ENCODE measurements at places on chromosomes 2 and 18. TPM values are rescaled to one million over a fixed set of nuclear protein-coding genes. Genes with fewer than 3 reads are reported as not detected.

GRCh38 chr2:194289712-194290346 is 1367.2 kb upstream of the SLC39A10 start:
- no peak overlapping the region for H3K4me3 ChIP-seq
- no peak overlapping the region for H3K27ac ChIP-seq
- no peaks in the 10 kb centered on the region for H3K27me3 ChIP-seq
- H3K4me1 ChIP-seq = no peaks in the 10 kb centered on the region

DNA sequence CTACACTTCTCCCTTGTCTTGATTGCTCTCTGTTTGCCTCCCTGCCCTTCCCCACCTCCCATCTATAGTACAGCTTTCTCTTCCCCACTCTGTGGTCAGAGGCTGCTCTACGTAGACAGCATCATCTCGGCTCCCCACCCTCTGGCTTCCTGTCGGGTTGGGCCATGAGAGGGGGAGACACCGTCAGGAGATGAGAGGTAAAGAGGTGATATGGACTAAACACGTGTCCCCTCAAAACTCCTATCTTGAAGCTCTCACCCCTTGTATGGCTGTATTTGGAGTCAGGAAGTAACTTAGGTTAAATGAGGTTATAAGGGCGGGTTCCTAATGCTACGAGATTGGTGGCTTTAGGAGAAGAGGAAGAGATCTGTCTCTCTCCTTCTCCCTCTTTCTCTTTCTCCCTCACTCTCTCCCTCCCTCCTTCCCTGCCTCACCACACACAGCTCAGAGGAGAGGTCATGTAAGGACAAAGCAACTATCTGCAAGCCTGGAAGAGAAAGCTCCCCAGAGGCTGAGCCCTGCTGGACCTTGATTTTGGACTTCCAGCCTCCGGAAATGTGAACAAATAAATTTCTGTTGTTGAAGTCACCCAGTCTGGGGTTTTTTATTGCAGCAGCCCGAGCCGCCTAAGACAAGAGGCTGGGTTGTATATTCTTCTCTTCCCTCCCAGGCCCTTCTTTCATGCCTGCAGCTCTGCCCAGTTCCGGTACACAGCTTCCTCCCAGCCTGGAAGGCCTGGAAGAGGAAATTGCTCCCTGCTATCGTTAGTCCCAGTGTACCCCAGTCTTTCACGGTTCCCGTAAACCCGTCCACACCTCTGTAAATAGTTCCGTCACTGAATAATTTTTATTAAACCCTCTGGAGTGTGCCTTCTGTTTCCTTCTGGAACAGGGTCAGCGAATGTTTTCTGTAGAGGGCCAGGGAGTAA is 138.0 kb downstream of the AKAIN1 start:
- no peak for DNase-seq
- peaks cover 22% of the 10 kb centered on the region for H3K27me3 ChIP-seq
- H3K36me3 ChIP-seq = no peaks in the 10 kb centered on the region
- H3K4me1 ChIP-seq = peaks cover 4% of the 10 kb centered on the region

GRCh38 chr2:145302886-145303285 is 783.0 kb upstream of the ZEB2 start:
- no peaks in the 10 kb centered on the region for H3K36me3 ChIP-seq
- no peak overlapping the region for H3K4me3 ChIP-seq
- H3K27me3 ChIP-seq = peaks cover 3% of the 10 kb centered on the region
- peaks cover 2% of the 10 kb centered on the region for H3K4me1 ChIP-seq

DNA sequence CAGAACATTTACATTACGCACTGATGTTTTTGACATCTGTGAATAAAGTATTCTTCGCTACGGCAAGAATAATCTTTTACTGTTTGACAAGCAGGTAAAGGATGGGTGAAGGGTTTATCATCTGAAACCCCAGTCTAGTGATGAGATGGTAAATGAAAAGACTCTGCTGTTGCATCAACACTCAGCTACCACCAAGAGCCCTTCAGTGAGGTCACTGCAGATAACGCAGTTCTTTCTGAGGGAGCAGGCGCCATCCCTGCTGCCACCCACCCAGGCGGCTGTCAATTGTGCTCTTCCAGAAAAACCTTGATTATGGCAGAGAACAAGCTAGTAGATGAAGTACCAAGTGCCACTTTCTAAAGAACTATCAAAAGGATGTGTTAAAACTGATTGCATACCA is 58.7 kb downstream of the ABCG8 start:
- H3K4me3 ChIP-seq = no peak overlapping the region
- DNase-seq = no peak
- peaks cover 24% of the 10 kb centered on the region for H3K36me3 ChIP-seq
- H3K4me1 ChIP-seq = peaks cover 23% of the 10 kb centered on the region

- H3K4me1 ChIP-seq = no peaks in the 10 kb centered on the region
- H3K27ac ChIP-seq = no peak overlapping the region
- H3K4me3 ChIP-seq = no peak overlapping the region
- no peaks in the 10 kb centered on the region for H3K36me3 ChIP-seq
- DNase-seq = no peak
Measured at GRCh38 chr18:12744103-12744502, 41.3 kb downstream of the PSMG2 start.

GRCh38 chr2:62293490-62294271 is 97.8 kb downstream of the B3GNT2 start:
- no peak overlapping the region for H3K4me3 ChIP-seq
- peak overlapping the region; percentile 89 for H3K27ac ChIP-seq
- no peaks in the 10 kb centered on the region for H3K36me3 ChIP-seq
- H3K27me3 ChIP-seq = peaks cover 3% of the 10 kb centered on the region

DNA sequence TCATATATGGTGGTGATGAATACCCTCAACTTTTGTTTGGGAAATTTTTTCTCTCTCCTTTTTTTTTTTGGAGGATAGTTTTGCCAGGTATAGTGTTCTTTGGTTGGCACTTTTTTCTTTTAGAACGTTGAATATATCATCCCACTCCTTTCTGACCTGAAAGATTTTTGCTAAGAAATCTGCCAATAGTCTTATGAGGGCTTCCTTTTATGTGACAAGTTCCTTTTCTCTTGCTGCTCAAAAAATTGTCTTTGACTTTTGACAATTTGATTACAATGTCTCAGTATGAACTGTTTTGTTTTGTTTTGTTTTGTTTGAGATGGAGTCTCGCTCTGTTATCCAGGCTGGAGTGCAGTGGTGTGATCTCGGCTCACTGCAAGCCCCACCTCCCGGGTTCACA is 21.5 kb downstream of the GNAL start:
- no peak for DNase-seq
- H3K4me3 ChIP-seq = no peak overlapping the region
- H3K27ac ChIP-seq = no peak overlapping the region
- H3K27me3 ChIP-seq = peaks cover 12% of the 10 kb centered on the region
- no peaks in the 10 kb centered on the region for H3K36me3 ChIP-seq

DNA sequence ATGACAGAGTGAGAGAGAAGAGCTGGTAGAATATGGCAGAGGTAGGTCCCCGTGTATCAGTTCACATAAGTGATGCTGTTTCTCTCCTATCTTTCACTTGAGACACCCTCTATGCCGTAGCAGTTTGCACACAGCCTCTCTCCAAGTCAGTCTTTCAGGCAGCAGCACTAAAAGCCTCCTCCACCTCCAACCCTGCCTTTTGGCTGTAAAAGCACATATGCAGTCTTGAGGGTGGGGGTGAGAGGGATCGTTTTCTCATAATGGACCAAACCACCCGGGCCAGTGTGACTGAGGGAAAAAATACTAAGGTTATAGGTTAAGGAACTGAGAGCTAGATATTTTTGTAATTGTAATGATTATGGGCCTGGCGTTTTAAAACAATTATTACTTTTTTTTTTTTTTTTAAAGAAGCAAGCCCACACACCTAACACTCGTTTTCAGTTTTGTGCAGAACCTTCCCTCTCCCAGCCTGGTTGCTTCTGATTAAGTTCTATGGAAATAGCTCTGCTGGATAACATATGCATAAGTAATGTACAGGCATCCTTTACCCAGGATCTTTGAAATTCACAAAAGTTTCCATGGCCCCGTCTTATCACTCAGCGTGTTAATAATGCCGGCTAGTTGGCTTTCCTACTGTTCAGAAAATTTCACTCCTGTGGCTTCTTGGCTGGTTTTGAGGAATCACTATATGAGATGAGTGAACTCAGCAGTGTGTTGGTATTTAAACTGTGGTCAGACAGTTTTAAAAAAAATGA is 112.2 kb upstream of the MEIS1 start:
- no peak for DNase-seq
- peaks cover 15% of the 10 kb centered on the region for H3K4me1 ChIP-seq
- H3K27ac ChIP-seq = no peak overlapping the region
- no peak overlapping the region for H3K4me3 ChIP-seq
- H3K27me3 ChIP-seq = peaks cover 6% of the 10 kb centered on the region
- no peaks in the 10 kb centered on the region for H3K36me3 ChIP-seq

DNA sequence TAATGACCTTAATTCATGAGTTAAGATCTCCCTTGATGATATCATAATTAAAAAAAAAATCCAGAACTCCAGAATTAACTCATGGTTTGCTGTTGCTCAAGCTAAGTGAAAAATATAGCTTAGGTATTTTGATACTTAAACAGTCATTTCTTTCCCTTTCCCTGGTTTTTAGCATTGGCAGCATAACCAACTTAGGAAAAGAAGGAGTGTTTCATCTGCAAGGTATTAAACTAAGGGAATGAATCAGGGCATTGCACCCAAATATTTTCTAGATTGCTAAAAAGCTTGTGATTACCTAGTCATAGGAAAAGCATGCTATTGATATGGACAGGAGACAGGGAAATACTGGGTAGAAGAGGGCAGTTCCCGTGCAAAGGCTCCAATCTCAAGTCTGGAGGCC is 207.2 kb downstream of the LRP1B start:
- H3K4me1 ChIP-seq = no peaks in the 10 kb centered on the region
- no peaks in the 10 kb centered on the region for H3K27me3 ChIP-seq
- no peak overlapping the region for H3K4me3 ChIP-seq
- H3K36me3 ChIP-seq = no peaks in the 10 kb centered on the region

DNA sequence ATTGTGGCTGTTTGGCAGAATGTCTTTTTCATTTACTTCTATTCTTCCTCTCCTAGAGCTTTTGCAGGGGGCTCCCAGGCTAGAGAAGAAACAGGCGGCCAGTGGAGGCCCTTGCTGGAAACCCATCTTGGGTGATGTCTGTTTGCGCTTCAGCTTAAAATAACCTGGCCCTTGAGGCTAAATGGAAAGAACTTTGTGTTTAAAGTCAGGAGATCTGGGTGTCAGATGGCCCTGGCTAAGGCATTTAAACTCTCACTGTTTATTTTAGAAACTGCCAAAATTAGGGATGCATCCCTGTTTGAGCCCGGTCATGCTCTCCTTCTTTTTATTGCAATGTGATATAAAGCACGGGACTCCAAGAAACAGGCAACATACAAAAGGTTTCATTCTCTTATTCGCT is 118.4 kb upstream of the RMP24 start:
- peaks cover 2% of the 10 kb centered on the region for H3K36me3 ChIP-seq
- peaks cover 8% of the 10 kb centered on the region for H3K27me3 ChIP-seq
- H3K27ac ChIP-seq = no peak overlapping the region

GRCh38 chr2:45134726-45135125 is 125.5 kb upstream of the SIX2 start:
- H3K36me3 ChIP-seq = no peaks in the 10 kb centered on the region
- no peak overlapping the region for H3K27ac ChIP-seq
- DNase-seq = no peak

- peaks cover 66% of the 10 kb centered on the region for H3K27me3 ChIP-seq
- peaks cover 20% of the 10 kb centered on the region for H3K4me1 ChIP-seq
- H3K4me3 ChIP-seq = peak overlapping the region; percentile 68
Measured at GRCh38 chr2:218960309-218961165, 1.1 kb downstream of the CDK5R2 start.

- no peak overlapping the region for H3K4me3 ChIP-seq
- H3K27me3 ChIP-seq = peaks cover 8% of the 10 kb centered on the region
- no peaks in the 10 kb centered on the region for H3K36me3 ChIP-seq
- no peak for DNase-seq
- H3K27ac ChIP-seq = no peak overlapping the region
Measured at GRCh38 chr18:56481751-56482150, 156.6 kb downstream of the TXNL1 start.

GRCh38 chr2:85585781-85586105 is 1.5 kb downstream of the VAMP5 start:
- no peak overlapping the region for H3K27ac ChIP-seq
- H3K27me3 ChIP-seq = no peaks in the 10 kb centered on the region
- H3K4me3 ChIP-seq = no peak overlapping the region
- peaks cover 24% of the 10 kb centered on the region for H3K4me1 ChIP-seq

GRCh38 chr2:134079373-134079772 is 174.5 kb upstream of the MGAT5 start:
- H3K4me1 ChIP-seq = no peaks in the 10 kb centered on the region
- peaks cover 35% of the 10 kb centered on the region for H3K27me3 ChIP-seq
- no peaks in the 10 kb centered on the region for H3K36me3 ChIP-seq
- DNase-seq = no peak

- no peaks in the 10 kb centered on the region for H3K27me3 ChIP-seq
- DNase-seq = no peak
- H3K36me3 ChIP-seq = no peaks in the 10 kb centered on the region
- H3K4me3 ChIP-seq = no peak overlapping the region
Measured at GRCh38 chr18:40949114-40949950, 1005.7 kb upstream of the PIK3C3 start.

DNA sequence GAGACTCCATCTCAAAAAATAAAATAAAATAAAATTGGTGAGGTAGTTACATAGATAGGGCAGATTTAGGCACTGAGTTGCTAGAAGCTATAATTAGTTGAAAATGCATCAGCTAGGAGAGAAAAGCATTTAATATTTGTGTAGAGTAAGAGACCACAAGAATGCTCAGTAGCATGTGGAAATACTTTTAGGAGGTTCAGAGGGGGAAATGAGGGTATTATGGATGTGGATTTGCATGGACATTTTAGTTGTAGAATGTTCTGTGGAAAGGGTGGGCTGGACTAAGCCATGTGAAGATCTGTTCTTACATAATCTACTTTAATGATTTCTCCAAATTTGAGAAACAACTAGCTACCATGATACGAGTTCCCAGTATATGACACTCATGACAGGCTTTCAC is 95.5 kb downstream of the ATP9B start:
- no peaks in the 10 kb centered on the region for H3K4me1 ChIP-seq
- no peaks in the 10 kb centered on the region for H3K27me3 ChIP-seq

DNA sequence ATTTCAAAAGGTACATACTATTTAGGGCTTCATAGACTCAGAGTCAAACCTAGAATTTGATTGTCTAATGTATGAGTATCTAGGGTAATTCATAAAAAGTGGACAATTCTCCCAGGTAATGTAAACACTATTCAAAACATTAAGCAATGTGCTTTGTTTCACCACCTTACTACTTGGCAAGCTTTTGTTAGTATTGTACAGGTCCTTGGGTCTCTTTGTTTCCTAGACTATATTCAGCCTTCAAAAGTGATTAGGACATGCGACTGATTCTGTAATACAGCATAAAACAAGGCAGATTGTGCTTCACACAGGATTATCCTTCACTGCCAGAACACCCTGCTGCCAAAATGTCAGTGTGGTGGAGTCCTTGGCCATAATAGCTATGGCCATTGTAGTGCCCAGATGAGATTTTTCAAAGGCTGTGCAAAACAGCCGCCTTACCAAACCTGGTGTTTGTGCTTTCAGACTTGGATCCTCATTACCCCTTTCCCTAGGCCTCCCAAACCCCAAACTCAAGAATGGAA is 90.1 kb upstream of the CAVIN2 start:
- no peaks in the 10 kb centered on the region for H3K27me3 ChIP-seq
- DNase-seq = no peak
- H3K27ac ChIP-seq = no peak overlapping the region
- H3K4me1 ChIP-seq = peaks cover 2% of the 10 kb centered on the region
- no peaks in the 10 kb centered on the region for H3K36me3 ChIP-seq
- H3K4me3 ChIP-seq = no peak overlapping the region

Gene SIX2
- total RNA-seq = 4.0 TPM

Gene AQP12A
- not detected for total RNA-seq

Gene FN1
- 2,640 TPM for total RNA-seq

Gene G6PC2
- not detected for total RNA-seq

Gene GPR39
- total RNA-seq = 4.0 TPM
